ENCODE measurements at places on chromosomes 4 and X. TPM values are rescaled to one million over a fixed set of nuclear protein-coding genes. Genes with fewer than 3 reads are reported as not detected.

The SLC9B2 gene
- 6.5 TPM for total RNA-seq

GRCh38 chr4:128803783-128804182 lies 5.7 kb upstream of the JADE1 start:
- no peaks in the 10 kb centered on the region for H3K27me3 ChIP-seq
- H3K4me1 ChIP-seq, result no peaks in the 10 kb centered on the region

- no peaks in the 10 kb centered on the region for H3K36me3 ChIP-seq
- H3K4me3 ChIP-seq, result peak overlapping the region; percentile 58
- DNase-seq, result no peak
Observed at GRCh38 chr4:88821522-88821921, 123.9 kb upstream of the NAP1L5 start.

DNA sequence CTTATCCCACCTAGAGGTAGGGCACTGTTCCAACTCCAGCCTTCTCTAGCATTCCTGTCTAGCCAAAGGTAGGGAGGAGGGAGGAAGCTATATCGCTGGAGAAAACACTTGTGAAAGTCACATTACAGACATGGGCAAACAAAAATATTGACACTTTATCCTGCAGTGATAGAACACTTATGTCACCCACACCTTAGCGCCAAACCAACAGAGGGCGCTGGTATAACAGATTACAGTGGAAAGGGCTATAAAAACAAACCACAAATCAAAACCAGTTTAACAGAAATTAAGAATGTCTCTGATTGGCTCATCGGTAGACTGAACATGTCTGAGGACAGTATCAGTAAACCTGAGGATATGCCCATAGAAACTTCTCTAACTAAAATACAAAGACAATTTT lies 451.3 kb downstream of the TLL1 start:
- no peak for DNase-seq
- H3K36me3 ChIP-seq, result no peaks in the 10 kb centered on the region
- no peak overlapping the region for H3K4me3 ChIP-seq
- H3K27ac ChIP-seq, result no peak overlapping the region

DNA sequence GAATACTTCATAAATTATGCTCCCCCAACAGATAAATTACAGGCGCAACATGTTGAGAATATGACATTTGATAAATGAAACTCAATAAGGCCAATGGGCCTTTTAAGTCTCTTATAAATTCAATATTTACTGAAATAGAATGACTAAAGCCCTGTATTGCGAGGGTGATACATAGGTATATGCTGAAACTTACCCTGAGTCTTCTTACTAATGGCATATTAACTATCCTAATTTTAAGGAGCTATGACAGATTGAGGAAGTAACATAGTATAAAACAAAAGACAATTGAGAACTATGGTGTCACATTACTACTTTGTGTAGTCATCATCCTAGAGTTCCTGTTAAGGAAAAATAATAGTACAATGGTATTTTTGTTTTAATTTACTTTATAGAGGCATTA lies 440.7 kb downstream of the IL15 start:
- H3K27ac ChIP-seq, result no peak overlapping the region
- H3K36me3 ChIP-seq, result no peaks in the 10 kb centered on the region
- no peaks in the 10 kb centered on the region for H3K27me3 ChIP-seq
- no peak for DNase-seq

DNA sequence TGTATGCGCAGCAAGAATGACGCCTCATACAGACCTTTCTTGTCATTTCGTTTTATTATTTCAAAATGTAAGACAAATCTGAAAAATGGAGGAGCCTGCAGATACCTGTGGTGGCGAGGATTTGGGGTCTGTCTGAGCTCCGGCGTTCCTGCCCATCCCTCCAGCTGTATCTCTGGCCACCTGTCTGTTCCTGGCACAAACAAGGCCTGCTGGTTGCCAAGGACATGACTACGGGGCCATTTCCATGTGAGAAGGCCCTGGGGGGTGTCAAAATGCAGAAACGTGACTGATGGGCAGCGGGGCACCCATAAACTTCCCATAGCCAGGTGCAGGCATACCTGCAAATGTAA lies 591 bp upstream of the TSPAN7 start:
- H3K27ac ChIP-seq, result peak overlapping the region; percentile 62
- no peaks in the 10 kb centered on the region for H3K36me3 ChIP-seq
- no peaks in the 10 kb centered on the region for H3K27me3 ChIP-seq
- no peak overlapping the region for H3K4me3 ChIP-seq

DNA sequence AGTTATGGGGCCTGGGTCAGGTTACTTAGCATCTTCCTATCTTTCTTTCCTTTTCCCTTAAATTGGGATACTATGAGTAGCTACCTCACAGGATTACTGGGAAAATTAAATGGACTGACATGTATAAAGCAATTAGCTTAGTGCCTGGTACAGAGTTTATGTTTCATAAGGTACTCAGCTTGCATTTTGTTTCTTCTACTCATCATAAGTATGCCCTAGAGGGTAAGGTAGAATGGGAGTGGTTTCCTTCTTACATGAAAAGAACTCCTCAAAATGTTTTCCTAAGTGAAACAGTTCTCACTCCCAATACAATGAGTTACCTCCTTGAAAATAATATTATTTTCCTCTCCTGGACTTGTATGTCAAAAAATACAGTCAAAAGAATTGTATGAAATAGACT lies 75.7 kb downstream of the NPFFR2 start:
- no peak overlapping the region for H3K4me3 ChIP-seq
- H3K27ac ChIP-seq, result no peak overlapping the region
- no peaks in the 10 kb centered on the region for H3K4me1 ChIP-seq
- H3K27me3 ChIP-seq, result no peaks in the 10 kb centered on the region
- no peaks in the 10 kb centered on the region for H3K36me3 ChIP-seq

- no peak overlapping the region for H3K4me3 ChIP-seq
- no peaks in the 10 kb centered on the region for H3K36me3 ChIP-seq
- no peaks in the 10 kb centered on the region for H3K27me3 ChIP-seq
- H3K4me1 ChIP-seq, result no peaks in the 10 kb centered on the region
Observed at GRCh38 chr4:166421556-166422156, 548.6 kb downstream of the TLL1 start.

- no peak overlapping the region for H3K27ac ChIP-seq
- no peak for DNase-seq
- no peaks in the 10 kb centered on the region for H3K4me1 ChIP-seq
- no peaks in the 10 kb centered on the region for H3K27me3 ChIP-seq
- H3K4me3 ChIP-seq, result peak overlapping the region; percentile 48
- H3K36me3 ChIP-seq, result no peaks in the 10 kb centered on the region
Observed at GRCh38 chrX:1534301-1535168, 2.5 kb downstream of the P2RY8 start.

The NKX3-2 gene
- total RNA-seq, result not detected

The KIT gene
- total RNA-seq, result 2.8 TPM

DNA sequence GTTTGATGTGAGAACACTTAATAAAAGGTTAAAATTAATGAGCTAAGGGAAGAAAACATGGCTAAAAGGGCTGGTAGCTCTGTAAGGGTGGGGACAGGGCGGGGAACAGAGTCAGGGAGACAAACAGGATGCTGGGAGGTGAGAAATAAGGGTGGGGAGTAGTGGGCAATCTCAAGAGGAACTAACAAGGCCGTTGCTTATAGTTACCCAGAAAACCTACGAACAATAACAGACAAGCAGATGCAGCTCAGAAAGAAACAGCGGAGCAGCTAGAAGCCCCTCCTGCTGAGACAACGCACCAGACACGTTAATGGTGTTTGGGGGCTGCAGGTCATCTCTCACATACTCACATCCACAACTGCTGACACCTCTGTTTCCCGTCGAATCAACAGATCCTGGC lies 9.7 kb upstream of the KLF3 start:
- H3K27me3 ChIP-seq, result no peaks in the 10 kb centered on the region
- H3K4me3 ChIP-seq, result no peak overlapping the region
- H3K36me3 ChIP-seq, result no peaks in the 10 kb centered on the region
- DNase-seq, result no peak
- H3K4me1 ChIP-seq, result peaks cover 7% of the 10 kb centered on the region
- H3K27ac ChIP-seq, result no peak overlapping the region

GRCh38 chrX:18825375-18825774 lies 117.9 kb downstream of the PPEF1 start:
- H3K4me3 ChIP-seq, result no peak overlapping the region
- no peak for DNase-seq
- no peaks in the 10 kb centered on the region for H3K27me3 ChIP-seq
- H3K27ac ChIP-seq, result no peak overlapping the region
- no peaks in the 10 kb centered on the region for H3K36me3 ChIP-seq
- H3K4me1 ChIP-seq, result no peaks in the 10 kb centered on the region

DNA sequence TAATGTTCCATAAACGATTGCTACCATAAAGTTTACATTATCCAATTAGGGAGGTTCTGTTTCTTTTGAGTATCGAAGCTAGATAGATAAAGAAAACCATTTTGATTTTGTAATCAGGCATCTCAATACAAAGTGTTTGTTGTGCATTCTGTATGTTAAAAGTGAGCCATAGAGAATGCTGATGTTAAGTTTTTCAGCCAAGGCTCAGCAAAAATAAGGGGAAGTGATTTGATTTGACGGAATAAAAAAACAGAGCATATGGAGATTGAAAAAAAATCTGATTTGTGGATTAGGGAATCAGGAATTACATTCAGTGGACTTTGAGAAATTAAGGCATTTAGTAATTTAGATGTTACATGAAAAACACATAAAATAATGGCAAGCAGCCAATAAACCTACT lies 314.8 kb downstream of the PPP3CA start:
- H3K4me1 ChIP-seq, result no peaks in the 10 kb centered on the region
- H3K36me3 ChIP-seq, result no peaks in the 10 kb centered on the region
- H3K27ac ChIP-seq, result no peak overlapping the region

The IL21 gene
- not detected for total RNA-seq

GRCh38 chrX:97531825-97532224 lies 648.1 kb downstream of the RPA4 start:
- H3K4me3 ChIP-seq, result no peak overlapping the region
- no peaks in the 10 kb centered on the region for H3K4me1 ChIP-seq
- no peak overlapping the region for H3K27ac ChIP-seq

The NLRP2B gene
- total RNA-seq, result not detected

- H3K36me3 ChIP-seq, result no peaks in the 10 kb centered on the region
- no peaks in the 10 kb centered on the region for H3K27me3 ChIP-seq
- H3K4me1 ChIP-seq, result no peaks in the 10 kb centered on the region
- no peak for DNase-seq
- no peak overlapping the region for H3K27ac ChIP-seq
Observed at GRCh38 chrX:82589410-82589809, 918.7 kb upstream of the POU3F4 start.

The LGI2 gene
- total RNA-seq, result not detected

- no peaks in the 10 kb centered on the region for H3K36me3 ChIP-seq
- no peaks in the 10 kb centered on the region for H3K4me1 ChIP-seq
- DNase-seq, result no peak
- H3K27ac ChIP-seq, result no peak overlapping the region
Observed at GRCh38 chr4:122514671-122515070, 58.1 kb upstream of the IL2 start.

- no peak overlapping the region for H3K4me3 ChIP-seq
- H3K36me3 ChIP-seq, result no peaks in the 10 kb centered on the region
- no peak for DNase-seq
- no peak overlapping the region for H3K27ac ChIP-seq
- H3K27me3 ChIP-seq, result no peaks in the 10 kb centered on the region
Observed at GRCh38 chr4:39067031-39067430, 5.0 kb downstream of the KLHL5 start.

DNA sequence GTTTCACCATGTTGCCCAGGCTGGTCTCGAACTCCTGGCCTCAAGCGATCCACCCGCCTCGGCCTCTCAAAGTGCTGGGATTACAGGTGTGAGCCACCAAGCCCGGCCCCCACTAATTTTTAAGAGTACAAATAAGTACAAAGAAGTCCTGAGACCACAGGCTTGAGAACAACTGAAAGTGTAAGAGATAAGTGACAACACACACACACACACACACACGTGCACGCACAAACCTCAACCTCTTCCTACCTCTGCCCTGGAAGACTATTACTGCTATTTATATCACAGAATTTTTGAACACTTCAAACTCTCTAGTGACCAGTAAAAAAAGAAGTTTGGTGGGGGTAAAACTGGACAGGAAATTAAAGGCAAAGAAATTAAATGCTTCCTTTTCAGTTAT lies 7.5 kb downstream of the KLHL15 start:
- H3K27ac ChIP-seq, result no peak overlapping the region
- DNase-seq, result no peak
- H3K4me1 ChIP-seq, result peaks cover 4% of the 10 kb centered on the region
- no peaks in the 10 kb centered on the region for H3K36me3 ChIP-seq
- H3K27me3 ChIP-seq, result no peaks in the 10 kb centered on the region

GRCh38 chr4:36177946-36178345 lies 66.4 kb downstream of the ARAP2 start:
- no peaks in the 10 kb centered on the region for H3K4me1 ChIP-seq
- H3K27ac ChIP-seq, result no peak overlapping the region
- peaks cover 3% of the 10 kb centered on the region for H3K36me3 ChIP-seq
- no peaks in the 10 kb centered on the region for H3K27me3 ChIP-seq
- DNase-seq, result no peak

DNA sequence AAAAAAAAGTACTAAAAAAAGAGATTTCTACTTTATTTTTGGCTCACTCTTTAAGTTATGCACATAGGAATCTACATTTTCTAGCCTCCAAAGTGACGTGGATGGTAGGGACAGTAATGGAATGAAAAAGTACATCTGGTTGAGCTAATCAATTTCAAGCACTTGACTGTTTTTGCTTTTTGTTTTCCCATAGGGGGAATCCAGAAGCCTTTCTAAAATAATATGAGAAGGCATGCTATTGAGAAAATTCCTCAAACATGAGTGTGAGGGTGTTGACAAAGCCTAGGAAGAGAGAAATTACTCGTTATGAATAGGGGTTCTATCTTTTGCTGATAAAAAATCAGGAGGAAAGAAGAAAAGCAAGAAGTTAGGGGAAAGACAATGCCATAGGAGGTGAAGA lies 242.5 kb upstream of the PUDP start:
- H3K4me3 ChIP-seq, result no peak overlapping the region
- H3K27ac ChIP-seq, result no peak overlapping the region
- H3K4me1 ChIP-seq, result no peaks in the 10 kb centered on the region
- DNase-seq, result no peak
- H3K36me3 ChIP-seq, result no peaks in the 10 kb centered on the region

The NAA11 gene
- not detected for total RNA-seq

- H3K4me3 ChIP-seq, result no peak overlapping the region
- H3K27ac ChIP-seq, result no peak overlapping the region
- H3K4me1 ChIP-seq, result no peaks in the 10 kb centered on the region
- H3K27me3 ChIP-seq, result no peaks in the 10 kb centered on the region
- DNase-seq, result no peak
Observed at GRCh38 chr4:22556495-22556894, 40.6 kb upstream of the ADGRA3 start.

DNA sequence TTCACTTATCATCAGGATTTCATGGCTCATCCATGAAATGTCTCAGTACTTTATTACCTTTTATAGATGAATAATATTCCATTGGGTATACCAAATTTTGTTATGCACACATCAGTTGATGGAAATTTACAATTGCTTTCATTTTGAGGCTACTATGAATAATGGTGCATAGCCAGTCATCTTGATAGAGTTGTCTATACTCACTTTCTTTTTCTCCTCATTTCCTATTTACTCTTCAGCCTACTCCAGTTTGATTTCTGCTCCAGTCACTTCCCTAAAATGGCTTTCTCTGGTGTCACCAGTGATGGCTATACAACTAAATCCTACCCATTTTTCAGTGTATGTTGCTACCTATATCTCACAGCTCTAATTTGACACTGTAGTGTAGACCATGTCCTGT lies 743.5 kb upstream of the MAGEB2 start:
- H3K36me3 ChIP-seq, result no peaks in the 10 kb centered on the region
- H3K27ac ChIP-seq, result no peak overlapping the region
- H3K27me3 ChIP-seq, result no peaks in the 10 kb centered on the region
- H3K4me3 ChIP-seq, result no peak overlapping the region
- H3K4me1 ChIP-seq, result no peaks in the 10 kb centered on the region

The SMIM31 gene
- 1.7 TPM for total RNA-seq

All from upper lobe of left lung (tissue), 6 donors.